ENCODE measurements at places on chromosomes 16 and 17.

DNA sequence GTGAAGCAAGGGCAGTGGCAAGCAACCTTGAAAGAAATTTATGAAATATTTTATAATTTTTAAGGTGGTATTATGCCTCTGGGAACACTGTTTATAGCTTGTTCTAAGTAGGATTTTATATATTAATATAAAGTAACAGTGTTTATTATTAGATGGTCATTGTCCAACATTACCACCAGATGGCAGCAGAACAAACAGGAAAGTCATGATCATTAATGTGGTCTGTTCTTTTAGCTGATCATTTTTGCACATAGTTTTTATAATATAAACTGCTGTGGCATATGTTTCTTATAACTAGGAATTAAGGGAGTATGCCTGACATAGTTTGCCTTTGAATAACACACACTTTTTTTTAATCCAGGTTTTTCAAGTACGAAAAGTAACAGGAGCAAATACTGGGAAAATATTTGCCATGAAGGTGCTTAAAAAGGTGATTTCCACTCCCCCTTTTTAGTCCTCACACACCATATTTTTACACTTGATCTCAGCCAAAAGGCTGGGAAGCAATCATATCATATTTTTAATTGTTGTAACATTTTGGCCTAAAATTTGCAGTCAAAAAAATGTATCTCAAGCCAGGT, 21.4 kb downstream of the RPS6KB1 start:
- no peak for DNase-seq

DNA sequence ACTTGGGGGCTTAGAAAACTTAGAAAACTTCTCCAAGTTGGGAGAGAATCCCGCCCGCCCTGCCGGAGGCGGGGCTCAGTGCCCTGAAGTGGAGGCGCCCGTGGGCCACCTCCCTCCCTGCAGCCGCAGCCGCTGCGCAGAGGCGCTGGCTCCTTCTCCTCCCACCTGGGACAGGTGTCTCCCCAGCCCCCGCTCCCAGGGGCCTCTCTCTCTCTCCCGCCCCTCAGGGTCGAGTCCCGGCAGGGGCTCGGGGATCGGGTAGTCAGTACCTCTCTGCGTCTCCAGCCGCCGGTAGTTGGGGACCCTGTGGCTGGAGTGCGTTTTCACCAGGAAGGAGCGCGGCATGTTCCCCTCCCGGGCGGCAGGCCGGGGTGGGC, 257 bp downstream of the SNAI3 start:
- DNase-seq: no peak

DNA sequence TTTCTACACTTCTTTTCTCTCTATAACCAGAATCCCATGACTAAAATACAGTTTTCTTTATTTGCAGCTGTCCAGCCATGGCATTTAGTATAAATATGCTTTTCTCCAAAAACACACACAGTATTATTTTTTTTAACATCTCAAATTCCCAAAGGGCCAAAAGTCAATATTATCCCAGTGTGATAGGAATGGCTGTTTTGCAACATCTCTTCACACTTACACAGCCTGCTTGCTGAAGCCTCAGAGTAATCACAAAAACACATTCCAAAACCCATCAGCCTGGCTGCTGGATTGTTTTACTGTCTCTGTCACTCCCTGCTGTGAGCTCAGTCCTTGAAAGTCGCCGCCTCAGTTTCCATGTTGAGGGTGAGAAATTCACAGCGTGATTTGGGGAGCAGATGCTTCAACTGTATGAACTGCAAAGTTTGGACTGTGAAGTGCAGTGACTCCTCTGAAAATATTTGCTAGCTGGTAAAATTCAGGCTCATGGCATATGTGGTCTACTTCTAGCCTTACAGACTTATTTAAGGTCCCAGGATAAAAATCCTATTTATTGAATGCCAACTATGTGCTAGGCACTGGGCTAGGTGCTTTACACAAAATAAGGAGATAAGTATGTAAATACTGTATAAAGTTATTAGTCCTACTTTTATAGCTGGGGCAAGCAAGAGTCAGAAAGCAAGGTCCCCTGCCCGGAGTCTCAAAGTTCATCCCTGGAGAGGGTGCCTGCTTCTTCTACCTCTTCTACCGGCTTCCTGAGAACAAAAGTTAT, 116.5 kb downstream of the SOCS1 start:
- no peak for DNase-seq

DNA sequence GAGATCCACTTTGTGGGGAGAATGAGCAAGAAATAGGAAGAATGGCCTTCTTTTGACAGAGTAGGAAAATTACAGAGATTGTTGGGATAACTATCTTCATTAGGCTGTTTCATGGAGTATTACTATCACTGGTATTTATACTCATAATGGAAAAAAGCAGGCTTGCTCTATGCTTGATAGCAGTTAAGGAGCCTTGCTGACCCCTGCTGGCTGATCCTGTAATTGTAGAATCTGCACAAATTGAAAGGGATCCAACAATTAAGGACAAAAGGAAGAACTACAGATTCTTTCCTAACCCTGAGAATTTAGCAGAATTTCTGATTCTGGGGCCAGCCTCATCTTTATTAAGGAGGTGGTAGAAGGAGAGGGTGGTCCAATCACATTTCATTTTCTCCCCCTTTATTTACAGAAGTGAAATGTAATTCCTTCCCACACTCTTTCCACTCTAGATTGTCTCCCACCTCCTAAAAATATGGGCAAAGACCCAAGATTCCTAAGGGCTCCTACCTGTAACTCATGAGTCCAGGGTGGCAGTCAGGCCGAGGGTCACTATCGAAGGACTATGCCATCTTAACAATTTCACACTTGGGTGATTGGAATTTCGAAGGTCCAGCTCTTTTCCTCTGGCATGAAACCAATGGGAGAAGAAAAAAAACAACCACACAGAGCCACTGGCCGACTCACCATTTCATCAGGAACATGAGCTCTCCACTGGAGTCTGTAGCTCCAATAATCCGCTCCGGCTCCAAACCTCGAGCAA, 26.3 kb downstream of the NFE2L1 start:
- DNase-seq: peak; percentile 63

- no peak for DNase-seq
These were observed 8.9 kb downstream of the CHAD start for GRCh38 chr17:50459756-50460155.

GRCh38 chr17:61167075-61167474, 232.6 kb upstream of the TBX2 start:
- no peak for DNase-seq

- DNase-seq: peak; percentile 66
These were observed 14.4 kb downstream of the SDR42E1 start for GRCh38 chr16:81996664-81997509.

GRCh38 chr16:81210807-81211206, 27.7 kb upstream of the BCO1 start:
- no peak for DNase-seq

DNA sequence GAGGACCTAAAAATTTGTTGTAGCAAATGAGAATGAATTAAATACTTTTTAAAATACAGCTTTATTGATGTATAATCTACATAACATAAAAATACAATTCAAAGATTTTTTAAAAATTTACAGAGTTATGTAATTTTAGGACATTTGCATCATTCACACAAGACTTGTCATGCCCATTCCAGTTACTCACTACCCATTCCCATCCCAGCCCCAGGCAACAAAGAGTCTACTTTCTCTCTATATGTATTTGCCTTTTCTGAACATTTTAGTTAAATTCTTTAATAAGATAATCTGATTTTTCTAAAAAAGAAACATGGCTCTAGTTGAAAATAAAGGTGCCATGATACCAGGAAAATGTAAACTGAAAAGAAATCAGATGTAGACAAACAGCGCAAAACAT, 354.2 kb downstream of the PMP22 start:
- no peak for DNase-seq

GRCh38 chr16:73122604-73123391, 74.9 kb upstream of the ZFHX3 start:
- no peak for DNase-seq

GRCh38 chr16:60731329-60732050, 1304.7 kb downstream of the CDH8 start:
- no peak for DNase-seq

- DNase-seq: no peak
These were observed 178.0 kb downstream of the WWOX start for GRCh38 chr16:78277321-78278055.

DNA sequence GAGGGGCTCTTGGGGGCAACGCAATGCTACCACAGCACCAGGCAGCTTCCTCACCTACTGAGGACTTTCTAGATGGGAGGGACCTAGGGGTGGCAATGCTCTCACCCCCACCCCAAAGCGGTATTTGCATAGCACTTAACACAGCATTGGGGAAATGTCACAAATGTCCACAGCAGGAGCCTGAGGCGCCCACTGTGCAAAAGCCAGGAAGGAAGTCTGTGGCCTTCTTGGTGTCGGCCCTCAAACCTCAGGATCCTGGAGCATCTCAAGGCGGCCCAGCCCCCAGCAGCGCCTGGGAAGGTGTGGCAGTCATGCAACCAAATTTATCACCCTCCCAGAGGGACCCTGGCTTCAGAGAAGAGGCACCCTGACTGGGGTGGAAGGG, 45.3 kb downstream of the WNT3 start:
- DNase-seq: no peak

GRCh38 chr17:31537565-31538011, 146.1 kb downstream of the RAB11FIP4 start:
- DNase-seq: no peak

- no peak for DNase-seq
These were observed 26.2 kb upstream of the NGFR start for GRCh38 chr17:49468811-49469385.

DNA sequence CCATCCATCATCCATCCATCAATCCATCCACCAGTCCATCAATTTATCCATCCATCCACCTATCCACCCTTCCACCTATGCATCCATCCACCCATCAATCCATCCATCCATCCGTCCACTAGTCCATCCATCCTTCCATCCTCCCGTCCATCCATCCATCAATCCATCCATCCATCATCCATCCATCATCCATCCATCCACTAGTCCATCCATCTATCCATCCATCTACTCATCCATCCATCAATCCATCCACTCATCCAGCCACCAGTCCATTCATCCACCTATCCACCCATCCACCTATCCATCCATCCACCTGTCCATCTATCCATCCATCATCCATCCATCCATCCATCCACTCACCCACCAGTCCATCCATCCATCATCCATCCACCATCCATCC, 39.9 kb upstream of the SSTR5 start:
- no peak for DNase-seq

- no peak for DNase-seq
These were observed 25.0 kb upstream of the KCNJ16 start for GRCh38 chr17:70049801-70050591.
